CD4-positive, alpha-beta T cell treated with Interleukin-4 for 4 hours (primary cell): ENCODE measurements at places on chromosomes 11 and 22.

- peak; percentile 57 for DNase-seq
These were observed 7.6 kb downstream of the CYB5R2 start for GRCh38 chr11:7665473-7666291.

GRCh38 chr22:30287648-30288418, 1.5 kb downstream of the CASTOR1 start:
- DNase-seq, result peak; percentile 88

DNA sequence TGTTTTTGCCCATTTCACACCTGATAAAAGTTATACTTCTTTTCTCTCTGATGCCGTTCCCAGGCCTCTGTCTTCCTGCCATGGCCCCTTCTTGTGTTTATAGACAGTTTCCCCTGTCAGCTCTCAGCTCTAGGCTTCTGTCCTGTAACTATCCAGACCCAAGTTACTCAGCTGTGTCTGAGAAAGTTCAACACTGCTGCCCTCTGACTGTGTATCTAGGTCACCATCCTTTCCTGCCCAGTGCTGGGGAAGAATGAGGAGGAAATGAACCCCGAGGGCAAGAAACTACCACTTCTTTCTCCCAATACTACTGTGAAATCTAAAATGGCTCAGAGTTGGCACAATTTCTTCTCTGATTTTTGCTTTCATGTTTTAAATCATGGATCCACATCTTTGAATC, 29.6 kb downstream of the SNX19 start:
- no peak for DNase-seq

DNA sequence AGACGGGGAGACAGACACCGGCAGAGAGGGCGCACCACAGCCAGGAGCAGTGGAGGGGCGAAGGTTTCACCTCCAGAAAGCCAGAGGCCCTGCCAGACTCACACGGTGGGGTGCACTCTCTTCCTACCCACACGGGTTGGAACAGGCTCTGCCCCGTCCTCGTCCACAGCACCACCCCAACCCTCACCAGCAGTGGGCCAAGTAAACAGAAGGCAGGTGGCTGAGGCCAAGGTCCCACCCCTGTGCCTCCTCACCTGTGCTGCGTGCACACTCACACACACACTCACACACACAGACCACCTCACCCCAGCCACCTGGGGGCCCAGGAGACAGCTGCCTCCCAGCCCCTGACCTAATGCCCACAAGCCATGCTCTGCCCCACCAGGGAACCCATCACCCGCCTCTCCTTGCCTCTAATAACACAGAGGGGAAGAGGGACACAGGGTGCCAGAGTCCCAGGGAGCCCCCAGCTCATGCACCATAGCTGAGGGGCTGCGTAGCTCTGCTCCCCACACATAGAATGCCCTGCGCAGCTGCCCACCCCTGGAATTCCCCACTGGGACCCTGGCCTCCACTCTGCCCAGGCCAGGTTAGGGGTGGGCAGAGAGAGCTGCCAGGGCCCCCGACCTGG, 3.1 kb downstream of the CYB5R3 start:
- DNase-seq, result no peak

DNA sequence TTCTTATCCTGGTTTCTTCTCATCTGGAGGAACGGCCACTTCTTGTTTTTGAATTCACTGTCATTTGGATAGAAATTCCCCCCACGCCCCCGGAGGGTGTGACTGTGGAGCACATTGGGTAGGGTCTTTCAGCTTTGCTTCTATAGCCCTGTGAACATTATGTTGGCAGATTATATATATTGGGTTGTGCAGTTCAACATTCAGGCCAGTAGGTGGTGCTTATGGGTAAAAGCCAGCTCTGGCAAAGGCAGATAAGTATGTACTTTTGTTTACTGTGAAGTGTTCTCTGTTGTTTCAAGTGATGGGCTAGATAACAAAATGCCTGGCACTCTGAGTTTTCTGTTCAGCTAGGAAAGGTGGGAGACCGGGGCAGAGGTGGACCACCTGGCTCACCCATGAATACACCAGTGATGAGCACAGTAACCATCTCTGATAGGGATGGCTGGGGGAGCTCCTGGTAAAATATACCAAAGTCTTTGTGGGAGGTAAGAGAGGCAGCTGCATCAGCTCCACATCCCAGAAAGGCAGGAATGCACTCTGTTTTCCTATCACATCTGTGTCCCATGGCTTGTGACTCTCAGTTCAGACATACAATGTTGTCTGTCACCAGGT, 1348.2 kb upstream of the RAG2 start:
- DNase-seq, result no peak

- no peak for DNase-seq
These were observed 20.6 kb downstream of the ELFN2 start for GRCh38 chr22:37406441-37407235.

DNA sequence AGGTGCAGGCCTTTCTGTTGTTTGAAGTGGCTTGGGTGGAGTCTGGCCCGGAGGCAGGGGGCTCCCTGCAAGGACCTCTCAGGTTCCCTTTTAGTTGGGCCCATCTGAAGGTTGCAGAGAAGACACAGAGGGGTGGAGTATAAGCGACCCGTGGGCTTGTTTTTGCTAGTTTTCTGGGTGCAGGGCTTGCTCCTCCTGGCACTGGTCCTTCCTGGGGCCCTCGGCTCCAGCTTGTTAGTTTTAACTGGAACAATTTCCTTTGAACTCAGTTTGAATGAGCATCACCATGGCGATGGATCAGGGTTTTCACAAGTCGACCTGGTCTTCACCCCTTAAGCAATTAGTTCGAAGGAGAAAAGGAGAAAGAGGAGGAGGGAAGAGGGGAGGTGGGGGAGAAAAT, 28.5 kb upstream of the OAF start:
- DNase-seq, result no peak

- DNase-seq, result no peak
These were observed 35.4 kb downstream of the HORMAD2 start for GRCh38 chr22:30115705-30116104.

DNA sequence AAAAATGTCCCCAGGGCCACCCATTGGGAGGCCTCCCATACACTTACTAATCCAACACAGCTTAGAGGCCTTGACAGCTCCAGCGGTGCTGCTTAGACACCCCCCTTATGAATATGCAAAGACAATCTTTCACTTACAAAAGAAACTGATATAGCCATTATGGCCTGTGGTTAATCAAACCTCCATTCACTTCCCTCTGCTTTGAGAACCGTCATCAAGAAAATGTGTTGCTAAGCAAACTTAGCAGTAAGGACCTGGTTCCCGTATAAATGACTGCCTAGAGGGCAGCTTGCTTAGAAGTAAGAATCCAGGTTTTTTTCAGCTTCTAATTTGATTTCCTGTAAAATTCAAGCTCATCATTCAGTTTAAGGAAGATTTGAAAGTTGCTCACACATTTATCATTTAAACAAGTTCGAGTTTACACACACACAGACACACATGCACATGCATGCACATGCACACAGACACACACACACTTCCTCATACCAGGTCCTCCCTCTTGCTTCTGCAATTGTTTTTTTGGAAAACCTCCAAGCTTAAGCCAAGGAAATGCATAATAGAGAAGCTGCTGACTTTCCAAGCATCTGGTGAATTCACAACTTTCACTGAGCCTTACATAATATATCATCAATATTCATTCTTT, 137.7 kb upstream of the BLID start:
- no peak for DNase-seq

DNA sequence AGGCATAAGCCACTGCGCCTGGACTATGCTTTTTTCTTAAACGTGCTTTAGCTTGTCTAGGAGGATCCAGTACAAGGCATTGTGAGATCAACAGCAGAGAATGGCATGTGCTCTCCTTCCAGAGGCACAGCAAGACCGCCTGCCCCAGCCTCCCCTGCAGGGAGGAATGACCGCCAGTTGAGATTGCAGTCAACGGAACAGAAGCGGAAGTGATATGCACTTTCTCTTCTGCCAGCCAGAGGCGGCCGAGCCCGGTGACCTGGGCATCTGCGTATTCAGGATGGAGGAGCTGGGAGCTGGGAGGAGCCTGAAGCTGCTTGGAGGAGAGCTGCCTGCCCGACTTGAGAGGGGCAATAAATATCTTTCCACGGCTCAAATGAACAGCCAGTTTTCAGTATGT, 243.0 kb downstream of the CTTN start:
- DNase-seq, result no peak

DNA sequence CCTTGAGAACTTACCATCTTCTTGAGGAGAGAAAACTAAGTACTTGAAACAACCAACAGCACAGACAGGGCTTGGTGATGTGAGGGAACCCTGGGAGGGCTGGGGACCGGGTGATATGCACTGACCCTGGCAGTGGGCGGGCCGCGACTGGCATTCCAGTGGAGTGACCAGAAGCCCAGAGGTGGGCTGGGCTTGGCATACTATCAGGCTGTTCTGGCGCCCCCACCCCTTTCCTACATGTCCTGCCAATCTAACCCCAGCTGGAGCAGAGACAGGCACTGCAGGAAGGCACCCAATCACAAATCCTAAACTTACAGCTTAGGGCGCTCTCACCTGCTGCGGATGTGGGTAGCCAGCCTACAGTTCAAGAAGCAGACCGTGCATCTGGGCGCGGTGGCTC, 54.0 kb upstream of the GCAT start:
- DNase-seq, result no peak

GRCh38 chr11:113664069-113664980, 41.8 kb downstream of the TMPRSS5 start:
- no peak for DNase-seq

- DNase-seq, result peak; percentile 55
These were observed 6.3 kb upstream of the SYNGR1 start for GRCh38 chr22:39343259-39344045.

- DNase-seq, result no peak
These were observed 111.7 kb upstream of the PGR start for GRCh38 chr11:101241160-101241795.

DNA sequence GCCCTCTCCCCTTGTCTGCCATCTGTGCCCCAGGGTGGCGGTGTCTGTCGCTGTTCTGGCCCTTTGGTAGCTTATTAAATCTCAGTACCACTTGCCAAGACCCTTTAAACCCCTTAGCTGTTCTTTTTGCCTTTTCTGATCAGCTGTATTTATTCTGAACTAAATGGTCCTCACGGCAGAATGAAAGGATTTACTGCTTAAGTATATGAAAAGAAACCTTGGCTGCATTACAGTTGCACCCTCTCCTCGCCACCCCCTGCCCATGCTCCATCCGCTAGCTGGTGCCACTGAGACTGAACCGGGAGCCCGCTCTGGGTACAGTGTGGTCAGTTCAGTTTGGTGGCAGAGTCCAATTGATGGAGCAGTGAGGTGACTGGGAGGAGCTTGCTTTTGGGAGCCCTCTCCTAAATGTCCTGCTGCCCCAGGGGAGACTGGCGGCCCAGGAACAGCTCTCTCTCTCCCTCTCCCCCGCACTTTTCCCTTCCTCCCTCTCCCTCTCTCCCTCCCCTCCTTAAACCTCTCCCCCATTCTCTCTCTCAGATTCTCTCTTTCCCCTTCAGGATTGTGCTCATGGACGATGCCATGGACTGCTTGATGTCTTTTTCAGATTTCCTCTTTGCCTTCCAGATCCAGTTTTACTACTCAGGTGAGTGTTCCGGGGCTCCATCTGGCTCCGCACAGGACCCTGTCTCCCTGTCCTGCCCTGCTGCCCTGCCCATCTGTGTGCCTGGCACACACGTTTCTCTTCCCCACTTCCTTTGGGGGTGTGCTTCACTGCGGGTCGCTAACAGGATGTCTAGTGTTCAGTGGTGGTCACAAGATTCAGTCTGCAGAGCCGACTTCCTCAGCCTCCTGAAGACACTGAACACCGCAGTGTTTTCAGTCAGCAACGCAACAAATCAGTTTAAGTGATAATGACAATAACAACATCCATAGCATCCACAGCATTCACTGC, 21.8 kb downstream of the ARFGAP2 start:
- DNase-seq, result peak; percentile 29

GRCh38 chr22:23161029-23161428, 15.8 kb downstream of the RAB36 start:
- no peak for DNase-seq

- no peak for DNase-seq
These were observed 33.1 kb downstream of the TRIM66 start for GRCh38 chr11:8649361-8649760.

DNA sequence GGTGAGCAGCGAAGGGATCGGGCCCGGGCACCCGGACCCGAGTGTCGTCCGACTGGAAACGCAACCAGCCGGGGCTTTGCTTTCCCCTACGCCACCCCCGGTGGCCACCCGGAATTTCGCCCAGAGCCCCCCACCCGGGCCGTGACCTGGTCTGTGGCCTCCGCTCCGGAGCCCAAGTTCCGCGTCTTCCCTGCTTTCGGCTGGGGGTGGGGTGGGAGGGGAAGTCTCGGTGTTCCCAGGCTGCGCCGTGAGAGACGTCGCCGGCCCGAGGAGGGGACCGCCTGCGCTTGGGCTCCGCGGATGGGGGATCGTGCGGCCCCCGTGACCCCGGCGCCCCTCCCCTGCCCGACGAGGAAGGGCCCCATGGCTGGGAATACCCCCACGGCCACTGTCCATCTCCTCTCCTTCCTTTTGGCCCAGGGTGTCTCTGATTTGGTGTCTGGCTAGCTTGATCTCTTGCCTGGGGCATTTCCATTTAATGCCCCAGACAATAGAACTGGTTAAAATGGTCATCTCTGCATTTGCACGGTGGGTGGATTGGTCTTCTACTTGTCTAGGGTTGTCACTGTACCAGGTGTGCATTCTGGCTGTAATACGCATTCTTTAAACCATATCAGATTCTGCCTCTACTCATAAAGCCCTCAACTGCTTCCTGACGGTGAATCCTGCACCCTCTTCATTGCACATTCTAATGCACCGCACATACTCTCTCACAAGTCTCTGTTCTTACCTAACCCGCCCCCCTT, 789 bp downstream of the SIK2 start:
- peak; percentile 6 for DNase-seq

DNA sequence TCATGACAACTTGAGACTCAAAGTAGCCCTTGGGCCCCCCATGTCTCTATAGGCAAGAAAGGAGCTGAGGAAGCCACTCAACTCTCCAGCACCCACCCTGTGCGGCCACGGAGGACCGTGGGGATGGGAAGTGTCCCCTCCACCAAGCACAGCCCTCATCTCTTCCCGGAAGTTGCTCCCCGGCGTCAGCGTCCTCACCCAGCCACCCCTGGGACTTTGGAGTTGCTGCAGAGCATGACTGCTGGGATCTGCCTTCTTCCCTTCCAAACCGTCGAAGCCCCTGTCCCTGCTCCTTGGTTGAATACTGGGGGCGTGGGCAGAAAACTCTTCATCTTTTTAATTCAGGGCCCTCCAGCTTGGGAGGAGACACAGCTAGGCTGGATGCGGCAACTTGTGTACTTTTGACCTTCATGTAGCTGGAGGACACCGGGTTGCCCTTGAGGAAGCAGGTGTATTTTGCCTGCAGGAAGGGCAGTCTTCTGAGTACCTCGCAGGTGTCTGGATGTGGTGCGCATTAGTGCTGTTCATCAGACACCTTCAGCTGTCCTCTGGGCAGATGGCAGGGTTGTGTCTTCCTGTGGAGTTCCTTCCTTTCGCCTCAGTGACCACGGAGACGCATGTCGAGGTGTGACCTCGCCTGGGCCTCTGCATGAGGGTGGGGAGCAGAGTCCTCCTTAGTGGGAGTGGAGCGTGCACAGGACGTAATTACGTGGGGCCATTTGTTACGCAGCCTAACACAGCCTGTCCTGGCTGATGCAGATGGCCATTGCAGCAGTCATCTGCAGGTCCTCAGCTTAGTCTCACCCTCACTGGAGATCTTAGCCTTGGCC, 12.2 kb upstream of the IFITM3 start:
- no peak for DNase-seq

GRCh38 chr11:134558258-134558835, 146.3 kb upstream of the B3GAT1 start:
- no peak for DNase-seq
